ENCODE measurements at places on chromosomes 3 and 15.

DNA sequence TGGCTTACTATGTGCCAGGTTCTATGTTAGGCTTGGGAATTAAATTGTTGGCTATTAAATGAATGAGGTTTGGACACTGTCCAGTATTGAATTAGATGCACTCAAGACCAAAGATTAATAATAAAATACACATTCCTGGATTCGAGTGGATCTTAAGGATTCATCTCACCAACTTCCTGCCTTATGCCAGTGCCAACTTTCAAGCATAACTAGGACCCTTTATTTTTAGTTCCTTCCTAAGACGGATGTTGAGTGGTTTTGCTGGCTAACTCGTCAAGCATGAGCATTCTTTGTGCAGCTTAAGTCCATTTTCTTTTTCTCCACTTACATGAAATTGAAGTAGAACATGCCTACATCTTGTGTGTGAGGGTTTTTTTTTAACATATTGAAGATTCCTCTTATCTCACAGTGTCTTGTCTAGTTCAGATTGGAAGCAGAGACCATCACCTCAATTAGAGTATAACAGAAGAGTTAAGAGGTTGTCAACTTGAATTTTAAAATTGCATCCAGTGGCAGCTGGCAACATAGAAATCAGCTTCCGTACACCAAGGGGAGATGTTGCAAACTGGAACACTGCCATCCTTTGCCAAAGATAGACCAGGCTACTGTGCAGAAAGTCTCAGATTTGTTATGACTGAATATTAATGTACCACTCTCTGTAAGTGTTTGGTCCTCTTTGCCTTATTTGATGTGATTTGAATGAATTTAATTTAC lies 106.3 kb upstream of the BFSP2 start:
- DNase-seq: no peak

DNA sequence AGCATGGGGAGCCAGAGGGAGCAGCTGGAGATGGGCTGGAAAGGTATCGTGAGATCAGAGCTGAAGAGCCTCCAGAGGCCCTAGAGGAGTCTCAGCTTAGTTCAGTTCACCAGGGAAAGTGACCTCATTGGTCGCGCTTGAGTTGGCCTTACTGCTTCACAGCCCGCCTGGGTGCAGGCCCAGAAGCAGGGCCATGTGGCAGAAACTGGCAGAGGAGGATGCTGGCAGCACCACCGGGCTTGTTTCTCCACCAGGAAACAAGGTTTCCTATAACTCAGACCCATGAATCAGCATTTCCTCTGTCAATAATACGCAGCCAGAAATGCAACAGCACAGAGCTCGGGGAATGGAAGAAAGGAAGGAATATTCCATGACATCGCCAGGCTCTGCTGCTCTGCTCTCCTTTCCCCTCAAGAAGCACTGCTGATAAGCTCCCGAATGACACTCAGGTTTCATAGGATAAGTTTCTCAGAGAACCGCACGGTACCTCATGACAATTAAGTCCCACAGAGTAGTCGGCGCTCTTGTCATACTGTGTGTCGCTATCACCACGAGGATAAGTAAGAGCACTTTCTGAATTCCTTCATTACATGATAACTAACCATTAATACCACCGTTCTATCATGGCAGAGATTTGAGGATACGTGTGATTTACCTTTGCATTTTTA lies 147.1 kb upstream of the LPP start:
- no peak for DNase-seq

- no peak for DNase-seq
These were observed 21.0 kb downstream of the IFT57 start for GRCh38 chr3:108201258-108201657.

- no peak for DNase-seq
These were observed 165.1 kb upstream of the GOLIM4 start for GRCh38 chr3:168260859-168261258.
